Psoas muscle (tissue), 8 donors: ENCODE measurements at places on chromosomes 3 and 15. TPM values are rescaled to one million over a fixed set of nuclear protein-coding genes. Genes with fewer than 3 reads are reported as not detected.
A peak's percentile ranks its signal among the peaks of the same experiment; 100 is the strongest.

- H3K36me3 ChIP-seq, result no peaks in the 10 kb centered on the region
Measured at GRCh38 chr15:45156744-45157455, 27.1 kb downstream of the DUOX1 start.

- DNase-seq, result no peak
- no peak overlapping the region for H3K27ac ChIP-seq
- no peaks in the 10 kb centered on the region for H3K27me3 ChIP-seq
- no peaks in the 10 kb centered on the region for H3K36me3 ChIP-seq
Measured at GRCh38 chr3:183185696-183186095, 23.2 kb upstream of the LAMP3 start.

DNA sequence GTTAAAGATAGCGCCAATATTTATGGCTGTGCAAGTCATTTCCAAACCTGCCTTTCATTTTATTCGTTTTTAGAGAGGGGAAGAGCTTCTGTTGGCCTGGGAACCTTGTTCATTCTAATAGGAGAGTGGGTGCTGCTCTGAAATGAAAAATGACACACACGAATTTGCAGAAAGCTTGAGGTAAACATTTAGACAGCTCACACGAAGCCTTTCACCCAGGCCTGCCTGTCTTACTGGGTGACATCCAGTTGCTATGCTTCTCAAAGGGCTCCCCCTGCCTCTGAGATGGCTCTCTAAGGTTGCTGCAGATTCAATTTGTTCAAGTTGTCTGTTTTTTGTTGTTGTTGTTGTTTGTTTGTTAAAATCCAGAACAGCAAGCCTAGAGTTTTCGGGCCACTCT lies 18.2 kb downstream of the PEX5L start:
- H3K4me1 ChIP-seq, result no peaks in the 10 kb centered on the region
- H3K27ac ChIP-seq, result no peak overlapping the region

DNA sequence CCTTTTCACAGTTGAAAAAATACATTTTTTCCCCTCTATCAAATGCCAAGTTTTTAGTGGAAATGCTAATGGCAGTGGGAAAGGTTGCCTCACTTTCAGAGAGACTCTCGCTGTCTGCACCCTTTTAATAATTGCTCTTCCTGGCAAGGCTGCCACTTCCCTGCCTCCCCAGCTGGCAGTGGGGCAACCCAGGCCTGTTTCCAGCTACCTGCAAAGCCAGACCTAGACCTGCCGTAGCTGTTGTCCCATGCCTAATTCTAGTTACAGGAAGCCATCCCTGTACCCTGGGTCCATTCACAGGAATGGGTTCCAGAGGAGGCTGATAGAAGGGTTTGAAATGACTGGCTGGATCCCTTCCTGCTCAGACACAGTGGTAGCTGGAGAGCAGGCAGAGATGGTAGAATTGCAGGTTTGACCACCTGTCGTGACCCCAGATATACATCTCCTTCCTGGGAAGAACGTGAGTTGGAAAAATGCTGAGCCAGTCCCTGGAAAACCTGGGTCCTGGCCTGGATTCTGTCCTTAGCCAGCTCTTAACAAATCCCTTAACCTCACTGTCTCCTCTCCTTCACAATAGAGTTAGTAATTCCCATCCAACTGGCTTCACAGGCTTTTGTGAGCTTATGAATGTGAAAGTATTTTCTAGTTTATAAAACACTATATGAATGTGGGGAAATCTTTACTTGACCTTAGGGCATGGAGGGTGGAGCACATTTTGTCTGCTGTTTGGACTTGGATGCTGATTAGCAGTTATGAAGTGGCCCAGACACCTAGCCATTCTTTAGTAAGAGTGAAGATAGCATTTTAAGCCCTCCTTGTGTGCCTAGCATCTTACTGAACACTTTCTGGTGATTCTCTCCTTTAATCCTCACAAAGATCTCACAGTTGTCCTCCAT lies 12.9 kb upstream of the ALPK3 start:
- H3K36me3 ChIP-seq, result peaks cover 5% of the 10 kb centered on the region
- peak overlapping the region; percentile 23 for H3K27ac ChIP-seq
- no peaks in the 10 kb centered on the region for H3K27me3 ChIP-seq
- no peak for DNase-seq
- no peaks in the 10 kb centered on the region for H3K4me1 ChIP-seq

DNA sequence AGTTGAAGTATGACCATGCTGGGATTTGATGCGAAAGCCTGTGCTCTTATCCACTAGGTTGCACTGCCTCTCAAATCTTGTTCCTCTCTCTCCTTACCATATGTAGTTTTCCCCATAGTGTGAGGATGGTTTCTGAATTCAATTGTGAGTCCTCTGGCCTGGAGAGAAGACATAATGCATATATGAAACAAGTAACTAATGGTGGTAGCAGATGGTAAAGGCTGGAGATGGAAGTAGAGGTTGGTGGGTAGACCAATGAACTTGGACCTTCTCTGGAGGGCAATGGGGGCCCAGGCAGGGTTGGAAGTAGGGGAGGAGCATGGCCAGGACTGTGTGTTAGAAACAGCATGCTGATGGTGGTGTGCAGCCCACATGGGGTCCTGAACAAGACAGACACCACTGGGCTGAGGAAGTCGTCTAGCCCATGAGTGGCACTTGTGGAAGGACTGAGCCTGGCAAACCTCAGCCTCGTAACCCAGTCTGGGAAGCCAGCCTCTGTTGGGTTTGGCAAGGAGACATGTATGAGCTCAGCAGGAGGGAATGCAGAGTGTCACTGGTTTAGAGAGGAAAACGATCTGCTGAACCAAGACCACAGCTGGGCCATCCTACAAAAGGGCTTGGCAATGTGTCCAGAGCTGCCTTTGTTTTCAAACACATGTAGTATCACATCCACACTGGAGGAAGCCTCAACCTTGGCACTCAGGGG lies 18.5 kb upstream of the LMCD1 start:
- H3K36me3 ChIP-seq, result no peaks in the 10 kb centered on the region
- no peak overlapping the region for H3K4me3 ChIP-seq
- H3K27ac ChIP-seq, result peak overlapping the region; percentile 65

GRCh38 chr3:63861306-63861705 lies 2.3 kb downstream of the THOC7 start:
- no peaks in the 10 kb centered on the region for H3K36me3 ChIP-seq
- no peaks in the 10 kb centered on the region for H3K27me3 ChIP-seq
- no peak overlapping the region for H3K4me3 ChIP-seq
- DNase-seq, result no peak
- H3K4me1 ChIP-seq, result peaks cover 19% of the 10 kb centered on the region

SLC28A2 gene
- total RNA-seq, result not detected

DNA sequence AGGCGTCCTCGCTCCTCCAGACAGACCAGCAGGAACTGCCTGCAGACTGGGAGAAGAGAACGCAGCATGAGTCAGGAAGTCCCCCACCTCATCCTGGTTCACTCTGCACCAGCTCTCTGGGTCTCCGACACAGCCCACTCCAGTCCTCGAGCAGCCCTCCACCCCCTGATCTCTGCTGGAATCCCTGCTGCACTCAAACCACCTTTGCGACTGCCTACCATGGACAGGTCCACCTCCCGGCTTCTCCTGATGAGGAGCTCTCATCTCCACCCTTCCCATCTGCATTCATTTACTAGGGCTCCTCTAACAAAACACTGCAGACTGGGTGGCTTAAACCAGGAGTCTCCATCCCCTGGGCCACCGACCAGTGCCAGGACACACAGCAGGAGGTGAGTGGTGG lies 202.3 kb upstream of the IGF1R start:
- H3K27me3 ChIP-seq, result no peaks in the 10 kb centered on the region
- H3K4me1 ChIP-seq, result no peaks in the 10 kb centered on the region
- H3K36me3 ChIP-seq, result no peaks in the 10 kb centered on the region
- no peak for DNase-seq
